Glomerular endothelial cell (primary cell): ENCODE measurements at places on chromosomes 11 and 22. TPM values are rescaled to one million over a fixed set of nuclear protein-coding genes. Genes with fewer than 3 reads are reported as not detected.

RFPL2 gene
- total RNA-seq, result not detected in 2 replicates

EFCAB6 gene
- total RNA-seq, result 0.23 and 2.7 TPM in 2 replicates

SNX15 gene
- 12.4 and 12.6 TPM in 2 replicates for total RNA-seq

CDCA5 gene
- total RNA-seq, result 3.7 and 5.1 TPM in 2 replicates

PRCP gene
- total RNA-seq, result 138 and 215 TPM in 2 replicates

MPPED1 gene
- total RNA-seq, result 0.06 and 0.15 TPM in 2 replicates

F2 gene
- 0.19 TPM in 1 of 2 replicates, not detected in the other for total RNA-seq

PRG3 gene
- total RNA-seq, result not detected in 2 replicates

CAPN1 gene
- total RNA-seq, result 235 and 239 TPM in 2 replicates

ALDH3B1 gene
- total RNA-seq, result 2.2 and 2.9 TPM in 2 replicates

IGLL5 gene
- total RNA-seq, result not detected in 2 replicates

UBXN1 gene
- 134 and 162 TPM in 2 replicates for total RNA-seq

OR10G4 gene
- total RNA-seq, result not detected in 2 replicates

CSNK2A3 gene
- 1.1 and 2.0 TPM in 2 replicates for total RNA-seq

NLRP14 gene
- total RNA-seq, result 0.10 TPM in 1 of 2 replicates, not detected in the other
